ENCODE measurements at places on chromosomes 2 and 18.

DNA sequence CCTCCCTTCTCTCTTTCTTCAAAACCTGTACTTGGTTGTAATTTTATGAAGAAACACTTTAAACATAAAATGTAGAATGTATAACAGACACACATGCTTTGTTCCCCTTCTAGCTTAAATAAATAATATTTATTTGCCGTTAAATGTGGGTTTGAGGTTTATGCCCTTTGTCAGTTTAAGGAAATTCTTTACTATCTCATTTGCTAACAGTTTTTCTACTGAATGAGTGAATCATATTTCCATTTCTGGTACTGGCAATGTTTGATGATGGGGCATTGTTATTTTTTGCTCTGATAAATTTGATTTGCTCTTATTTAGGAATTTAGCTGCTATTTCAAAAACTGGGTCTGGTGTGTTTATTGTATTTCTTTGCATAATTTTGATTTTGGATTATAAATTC, 555.6 kb downstream of the CCDC85A start:
- no peaks in the 10 kb centered on the region for H3K36me3 ChIP-seq
- H3K4me3 ChIP-seq = no peak overlapping the region
- H3K4me1 ChIP-seq = no peaks in the 10 kb centered on the region
- H3K27ac ChIP-seq = no peak overlapping the region
- no peak for DNase-seq

DNA sequence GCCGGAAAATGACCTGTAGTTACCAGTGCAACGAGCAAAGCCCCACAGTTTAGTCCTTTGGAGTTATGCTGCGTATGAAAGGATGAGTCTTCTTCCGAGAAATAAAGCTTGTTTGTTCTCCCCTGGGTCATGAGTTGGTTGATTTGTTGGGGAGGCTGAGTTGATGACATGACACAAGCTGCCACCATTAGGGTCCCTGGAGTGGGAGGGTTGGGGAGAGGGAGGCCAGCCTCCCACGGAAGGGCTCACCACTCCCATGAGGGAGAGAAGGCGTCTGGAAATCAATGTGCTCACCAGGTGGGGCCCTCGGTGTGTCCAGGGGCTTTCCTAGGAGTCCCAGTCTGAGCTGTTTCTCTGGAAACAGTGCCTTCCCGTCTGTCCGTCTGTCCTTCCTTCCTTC, 7.4 kb upstream of the DGKD start:
- peaks cover 1% of the 10 kb centered on the region for H3K36me3 ChIP-seq
- H3K27me3 ChIP-seq = no peaks in the 10 kb centered on the region
- H3K27ac ChIP-seq = no peak overlapping the region
- peaks cover 24% of the 10 kb centered on the region for H3K4me1 ChIP-seq
- DNase-seq = no peak

DNA sequence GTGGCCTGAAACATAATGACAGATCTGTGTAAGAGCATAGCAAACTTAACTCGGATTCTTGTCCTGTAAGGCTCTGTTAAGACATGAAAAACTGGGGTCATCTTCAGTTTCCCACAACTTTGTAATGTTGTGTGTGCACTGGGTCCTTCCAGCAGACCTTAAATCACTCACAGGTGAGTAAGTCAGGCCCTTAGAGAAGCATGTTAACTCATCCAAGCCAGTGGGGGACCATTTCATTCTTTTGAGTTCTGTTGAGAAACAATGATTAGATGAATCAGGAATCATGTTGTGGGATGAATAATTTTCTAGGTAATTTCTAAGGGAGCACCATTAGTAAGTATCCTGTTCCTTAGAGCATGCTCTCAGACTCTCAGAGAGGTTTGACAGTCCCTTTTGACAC, 167.1 kb downstream of the ESCO1 start:
- H3K27ac ChIP-seq = no peak overlapping the region
- no peak for DNase-seq
- H3K27me3 ChIP-seq = peaks cover 27% of the 10 kb centered on the region
- H3K4me1 ChIP-seq = no peaks in the 10 kb centered on the region
- no peaks in the 10 kb centered on the region for H3K36me3 ChIP-seq

DNA sequence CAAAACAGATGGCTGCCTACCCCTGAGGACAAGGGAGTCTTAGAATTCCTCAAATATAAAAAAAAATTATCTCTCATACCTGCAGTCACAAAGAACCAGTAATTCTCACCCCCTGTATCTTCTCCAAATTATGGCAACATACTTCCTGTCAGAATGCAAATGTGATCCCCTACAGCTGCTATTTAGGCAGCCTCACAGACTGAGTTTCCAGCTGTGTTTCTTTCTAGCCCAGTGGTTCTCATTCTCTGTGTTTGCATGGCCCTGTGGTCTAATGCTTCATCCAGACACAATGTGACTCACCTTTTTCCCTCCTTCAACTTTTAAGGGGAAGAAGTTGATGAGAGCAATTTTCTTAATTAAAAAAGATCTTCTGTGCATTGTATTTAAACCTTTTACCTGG, 726.3 kb downstream of the TSN start:
- H3K27me3 ChIP-seq = no peaks in the 10 kb centered on the region
- DNase-seq = no peak
- H3K36me3 ChIP-seq = no peaks in the 10 kb centered on the region
- no peaks in the 10 kb centered on the region for H3K4me1 ChIP-seq
- no peak overlapping the region for H3K27ac ChIP-seq
